ENCODE measurements at places on chromosomes 4 and X.

DNA sequence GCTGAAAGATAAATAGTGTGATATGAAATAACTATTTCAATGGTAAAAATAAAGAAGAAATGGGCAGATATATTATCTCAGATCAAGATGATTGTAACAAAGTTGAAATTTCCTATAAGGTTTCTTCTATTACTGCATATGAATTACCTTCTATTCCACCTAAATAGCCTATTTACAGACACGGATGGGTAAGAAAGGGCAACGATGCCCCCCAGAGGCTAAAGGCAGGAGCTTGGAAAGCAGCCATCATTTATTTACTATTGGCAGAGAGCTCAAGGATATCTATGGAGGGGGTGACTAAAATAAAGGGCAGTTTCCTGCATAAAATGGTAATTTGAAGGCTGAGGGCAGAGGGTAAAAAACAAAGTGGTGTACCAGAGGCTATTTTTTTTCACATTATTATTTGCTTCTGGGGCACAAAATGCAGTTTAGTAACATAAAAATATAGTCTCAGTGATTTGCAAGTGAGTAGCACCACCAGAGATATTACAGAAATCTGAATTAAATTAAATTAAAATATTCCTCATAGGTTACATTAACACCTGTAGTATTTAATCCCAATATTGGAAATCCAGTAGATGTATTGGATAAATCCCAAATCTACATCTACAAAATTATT, 123.1 kb downstream of the BTC start:
- peak; percentile 46 for DNase-seq

- DNase-seq, result no peak
Measured at GRCh38 chr4:101794806-101795205, 4.3 kb downstream of the BANK1 start.

DNA sequence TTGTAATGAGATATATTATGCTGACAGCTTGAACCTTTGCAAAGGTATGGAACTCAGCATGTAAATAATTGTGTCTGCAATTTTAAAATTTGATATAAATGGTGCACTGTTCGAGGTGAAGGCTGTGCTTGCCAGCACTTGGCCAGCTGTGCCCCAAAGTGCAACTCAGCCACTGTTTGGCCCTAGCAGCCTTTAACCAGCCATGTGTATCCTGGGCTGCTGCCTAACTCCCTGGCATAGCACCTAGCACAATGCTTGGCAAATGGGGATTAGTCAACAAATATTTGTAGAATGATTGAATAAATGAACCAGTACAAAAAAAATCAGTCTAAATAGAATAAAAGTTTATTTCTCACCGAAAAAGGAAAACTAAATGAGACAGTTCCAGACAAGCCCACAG, 83.8 kb upstream of the ZIC3 start:
- DNase-seq, result no peak

- no peak for DNase-seq
Measured at GRCh38 chr4:69787879-69788278, 27.5 kb upstream of the SULT1B1 start.

DNA sequence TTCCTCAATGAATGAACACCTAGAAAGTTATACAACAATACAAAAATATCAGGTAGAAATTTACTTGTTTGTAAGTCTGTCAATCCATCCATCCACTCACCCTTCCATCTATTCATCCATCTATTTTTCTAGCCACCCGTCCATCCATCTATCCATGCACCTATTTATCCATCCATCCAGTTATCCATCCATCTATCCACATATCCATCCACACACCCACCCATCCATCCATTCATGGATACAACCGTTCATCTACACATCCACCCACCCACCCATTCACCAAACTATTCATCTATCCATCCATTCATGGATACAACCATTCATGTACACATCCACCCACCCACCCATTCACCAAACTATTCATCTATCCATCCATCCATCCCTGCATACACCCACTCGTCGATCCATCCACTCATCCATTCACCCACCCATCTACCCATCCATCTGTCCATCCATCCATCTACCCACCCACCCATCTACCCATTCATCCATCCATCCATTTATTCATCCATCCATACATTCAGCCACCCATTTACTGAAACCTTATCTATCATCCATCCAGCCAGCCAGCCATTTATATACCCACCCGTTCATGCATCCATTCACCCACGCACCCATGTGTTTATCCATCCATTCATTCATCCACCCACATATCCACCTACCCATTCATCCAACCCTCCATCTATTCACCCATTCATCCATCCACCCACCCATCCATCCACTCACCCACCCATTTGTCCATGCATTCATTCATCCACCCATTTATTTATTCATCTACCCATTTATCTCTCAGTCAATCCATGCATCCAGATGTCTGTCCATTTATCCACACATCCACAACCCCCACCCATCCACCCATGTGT, 10.4 kb upstream of the CD99 start:
- no peak for DNase-seq

DNA sequence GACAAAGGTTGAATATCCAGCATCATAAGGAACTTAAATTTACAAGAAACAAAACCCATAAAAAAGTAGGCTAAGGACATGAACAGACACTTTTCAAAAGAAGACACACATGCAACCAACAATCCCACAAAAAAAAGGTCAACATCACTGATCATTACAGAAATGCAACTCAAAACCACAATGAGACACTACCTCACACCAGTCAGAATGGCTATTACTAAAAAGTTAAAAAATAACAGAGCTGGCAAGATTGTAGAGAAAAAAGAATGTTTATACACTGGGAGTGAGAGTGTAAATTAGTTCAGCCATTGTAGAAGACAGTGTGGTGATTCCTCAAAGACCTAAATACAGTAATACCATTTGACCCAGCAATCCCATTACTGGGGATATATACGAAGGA, 474.7 kb downstream of the TRIML1 start:
- no peak for DNase-seq

DNA sequence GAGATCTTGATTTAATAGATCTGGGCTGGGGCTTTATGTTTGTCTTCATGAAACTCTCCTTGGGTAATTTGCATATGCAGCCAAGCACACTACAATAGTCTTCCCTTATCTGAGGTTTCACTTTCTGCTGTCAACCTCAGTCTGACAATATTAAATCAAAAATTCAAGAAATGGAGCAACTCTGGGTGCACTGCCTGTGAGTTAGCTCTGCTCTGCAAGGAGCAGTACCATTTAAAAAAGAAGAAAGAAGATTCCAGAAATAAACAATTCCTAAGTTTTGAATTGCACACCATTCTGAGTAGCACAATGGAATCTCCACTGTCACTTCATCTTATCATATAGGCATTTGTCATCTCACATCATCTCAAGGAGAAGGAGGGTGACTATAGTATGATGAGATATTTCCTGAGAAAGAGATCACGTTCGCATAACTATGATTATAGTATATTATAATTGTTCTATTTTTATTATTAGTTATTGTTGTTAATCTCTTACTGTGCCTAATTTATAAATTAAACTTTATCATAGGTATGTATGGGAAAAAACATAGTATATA, 9.4 kb downstream of the FNIP2 start:
- DNase-seq, result no peak

GRCh38 chrX:87664381-87664780, 146.8 kb downstream of the KLHL4 start:
- no peak for DNase-seq

DNA sequence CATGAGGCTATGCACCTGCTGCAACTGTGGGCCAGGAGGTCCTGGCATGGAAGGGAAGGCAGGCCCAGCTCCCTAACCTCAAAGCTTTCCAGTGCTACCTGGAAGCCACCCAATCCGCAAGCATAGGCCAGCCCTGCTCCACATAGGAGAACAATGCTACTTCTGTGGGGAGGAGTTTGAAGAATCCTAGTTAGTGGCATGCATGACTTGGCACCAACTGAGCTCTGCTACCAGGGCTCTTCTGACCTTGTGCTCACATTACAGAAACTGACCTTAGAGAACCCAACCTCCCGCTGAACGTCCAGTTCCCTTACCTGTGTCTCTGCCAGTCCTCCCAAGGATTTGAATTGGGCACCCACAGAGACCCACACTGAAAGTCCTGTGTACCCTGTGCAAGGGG, 58.8 kb downstream of the USP46 start:
- no peak for DNase-seq

DNA sequence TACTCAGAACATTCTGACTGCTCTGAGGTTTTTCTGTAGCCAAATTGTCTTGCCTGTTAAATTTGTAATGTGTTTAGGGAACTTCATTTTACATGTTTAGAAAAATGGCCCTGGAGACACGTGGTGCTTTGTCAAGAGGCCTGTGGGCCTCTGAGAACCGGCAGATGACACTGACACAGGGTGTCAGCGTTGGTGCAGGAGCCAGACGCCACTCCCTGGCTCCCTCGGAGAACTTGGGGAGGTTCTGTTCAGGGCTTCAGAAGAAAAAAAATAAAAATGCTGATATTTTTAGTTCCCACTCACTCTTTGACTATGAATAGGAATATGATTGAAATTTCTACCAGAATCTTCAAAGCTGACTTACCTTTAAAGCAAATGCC, 190.9 kb upstream of the GATB start:
- no peak for DNase-seq

All from HAP-1 (cell line).